ENCODE measurements at places on chromosomes 16 and 17. TPM values are rescaled to one million over a fixed set of nuclear protein-coding genes. Genes with fewer than 3 reads are reported as not detected.

DNA sequence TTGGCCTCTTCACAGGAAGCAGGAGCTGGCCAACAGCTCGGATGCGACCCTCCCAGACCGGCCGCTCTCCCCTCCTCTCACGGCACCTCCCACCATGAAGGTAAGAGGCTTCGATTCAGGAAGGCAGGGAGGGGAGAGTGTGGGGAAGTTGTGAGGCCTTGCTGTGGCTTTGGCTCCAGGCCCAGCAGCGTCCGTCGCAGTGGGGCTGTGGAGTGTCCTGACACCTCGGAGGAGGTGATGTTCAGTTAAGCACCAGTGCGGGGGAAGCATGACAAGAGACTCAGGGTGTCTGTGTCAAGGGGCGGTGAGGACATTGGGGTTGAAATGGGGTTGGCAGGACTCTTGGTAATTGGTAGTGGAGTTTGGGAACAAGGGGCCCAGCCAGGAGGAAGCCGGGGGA lies 109.0 kb downstream of the RAP1GAP2 start:
- no peak for DNase-seq
- H3K36me3 ChIP-seq: no peaks in the 10 kb centered on the region

DNA sequence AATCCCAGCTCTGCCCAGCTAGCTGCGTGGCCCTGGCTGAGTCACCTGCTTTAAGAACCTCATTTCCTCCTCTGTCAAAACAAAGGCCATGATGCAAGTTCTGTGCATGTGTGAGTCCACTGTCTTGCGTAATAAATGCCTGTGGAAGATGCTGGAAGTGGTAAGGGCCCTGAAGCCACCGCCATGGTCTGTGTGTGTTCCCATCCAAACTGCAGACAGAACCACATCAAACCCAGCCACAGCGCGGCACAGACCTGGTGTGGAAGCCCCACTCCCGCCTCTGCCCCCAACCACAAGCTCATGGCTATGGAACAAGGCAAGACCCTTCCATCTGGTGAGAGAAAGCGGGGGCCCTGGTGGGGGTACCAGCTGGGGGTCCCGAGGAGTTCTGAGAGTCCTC lies 26.0 kb downstream of the NECAB2 start:
- no peak overlapping the region for H3K4me3 ChIP-seq
- H3K36me3 ChIP-seq: no peaks in the 10 kb centered on the region
- H3K4me1 ChIP-seq: peaks cover 27% of the 10 kb centered on the region
- no peak for DNase-seq
- H3K27ac ChIP-seq: no peak overlapping the region

DNA sequence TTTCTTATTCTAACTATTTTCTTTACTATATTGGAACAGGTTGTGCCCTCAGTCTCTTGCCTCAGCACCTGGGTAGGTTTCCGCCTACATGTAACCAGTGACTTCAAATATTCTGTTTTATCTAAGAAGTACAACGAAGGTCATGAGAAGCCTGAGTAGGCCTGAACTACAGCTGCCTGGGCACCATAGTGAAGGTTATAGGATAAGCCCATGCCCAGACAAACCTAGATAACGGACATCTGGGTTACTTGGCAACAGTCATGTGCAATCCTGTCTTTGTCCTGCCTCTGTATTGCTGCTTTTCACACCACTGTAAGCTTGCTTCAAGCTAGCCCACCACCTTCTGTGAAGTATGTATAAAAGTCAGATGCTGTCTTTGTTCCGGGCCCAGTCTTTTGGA lies 25.4 kb upstream of the ARL4D start:
- no peaks in the 10 kb centered on the region for H3K36me3 ChIP-seq
- DNase-seq: no peak
- H3K4me3 ChIP-seq: no peak overlapping the region
- H3K4me1 ChIP-seq: peaks cover 20% of the 10 kb centered on the region
- H3K27me3 ChIP-seq: no peaks in the 10 kb centered on the region

DNA sequence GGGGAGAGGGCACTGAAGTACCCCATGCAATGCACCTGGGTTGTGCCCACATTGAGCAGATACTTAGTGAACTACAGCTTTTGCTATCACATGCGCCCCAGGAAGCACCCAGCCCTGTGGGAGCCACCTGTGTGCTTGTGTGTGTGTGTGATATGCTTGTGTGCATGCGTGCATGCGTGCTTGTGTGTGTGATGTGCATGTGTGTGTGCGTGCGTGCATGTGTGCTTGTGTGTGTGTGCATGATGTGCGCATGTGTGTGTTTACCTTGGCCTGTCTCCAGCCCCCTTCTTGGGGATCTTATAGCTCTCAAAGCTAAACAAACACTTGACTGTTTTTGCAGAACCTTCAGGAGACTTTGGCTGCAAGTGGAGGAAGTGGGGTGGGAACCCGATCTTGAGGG lies 841 bp downstream of the C16orf89 start:
- no peak overlapping the region for H3K4me3 ChIP-seq
- no peaks in the 10 kb centered on the region for H3K36me3 ChIP-seq
- H3K27ac ChIP-seq: no peak overlapping the region
- H3K27me3 ChIP-seq: peaks cover 39% of the 10 kb centered on the region
- no peak for DNase-seq

DNA sequence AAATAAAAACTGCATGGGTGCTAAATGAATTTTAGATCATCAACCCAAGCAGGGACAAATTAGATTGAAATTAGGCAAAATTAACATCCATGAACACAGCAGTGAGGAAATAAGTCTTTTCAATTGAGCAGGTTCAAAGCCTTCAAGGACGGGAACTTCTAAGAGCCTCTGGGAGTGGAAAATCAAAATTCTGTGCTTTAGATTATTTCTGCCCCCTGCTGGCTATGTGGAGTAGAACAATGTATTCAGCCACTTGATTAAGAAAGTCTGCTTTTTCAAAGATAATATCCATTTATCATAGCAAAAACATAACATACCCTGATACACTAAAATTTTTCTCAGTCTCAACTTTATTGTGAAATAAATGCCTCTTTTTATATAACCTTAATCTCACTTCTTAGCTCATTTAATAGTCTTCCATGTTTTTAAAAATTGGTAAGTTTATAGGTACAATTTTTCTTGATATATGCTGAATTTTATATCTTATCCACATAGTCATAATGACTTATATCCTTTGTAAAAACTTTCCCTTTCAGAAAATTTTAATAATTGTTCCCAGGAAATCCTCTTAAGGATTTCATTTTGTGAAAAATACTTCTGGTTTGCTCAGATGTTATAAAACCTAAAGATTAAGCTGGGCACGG lies 28.1 kb upstream of the NOL11 start:
- peak; percentile 39 for DNase-seq
- H3K27ac ChIP-seq: no peak overlapping the region
- H3K4me3 ChIP-seq: no peak overlapping the region
- no peaks in the 10 kb centered on the region for H3K27me3 ChIP-seq

DNA sequence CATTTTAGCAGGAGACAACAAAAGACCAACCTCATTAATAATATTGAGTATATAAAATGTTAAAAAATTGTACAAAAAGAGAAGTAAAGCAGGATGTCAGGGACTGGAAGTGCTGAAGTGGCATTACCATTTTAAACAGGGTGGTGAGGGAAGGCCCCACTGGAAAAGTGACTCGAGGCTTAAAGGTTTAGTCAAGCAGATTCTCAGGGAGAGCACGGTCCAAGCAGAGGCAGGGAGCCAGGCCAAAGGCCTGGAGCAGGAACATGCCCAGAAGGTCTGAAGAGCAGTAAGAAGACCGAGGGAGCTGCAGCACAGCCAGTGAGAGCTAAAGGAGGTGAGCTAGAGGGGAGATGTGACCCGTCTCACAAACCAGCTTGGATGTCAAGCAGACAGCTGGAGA lies 7.6 kb downstream of the XPO6 start:
- no peaks in the 10 kb centered on the region for H3K27me3 ChIP-seq
- DNase-seq: no peak
- no peaks in the 10 kb centered on the region for H3K4me1 ChIP-seq
- no peak overlapping the region for H3K27ac ChIP-seq
- H3K4me3 ChIP-seq: no peak overlapping the region

GRCh38 chr17:44865931-44866330 lies 18.2 kb downstream of the HIGD1B start:
- H3K36me3 ChIP-seq: peaks cover 33% of the 10 kb centered on the region
- no peaks in the 10 kb centered on the region for H3K4me1 ChIP-seq
- H3K4me3 ChIP-seq: no peak overlapping the region
- H3K27me3 ChIP-seq: no peaks in the 10 kb centered on the region
- no peak overlapping the region for H3K27ac ChIP-seq
- DNase-seq: no peak

GRCh38 chr16:70480127-70481105 lies 26.0 kb downstream of the FCSK start:
- peaks cover 11% of the 10 kb centered on the region for H3K36me3 ChIP-seq
- DNase-seq: no peak
- H3K27ac ChIP-seq: no peak overlapping the region
- H3K27me3 ChIP-seq: no peaks in the 10 kb centered on the region
- H3K4me3 ChIP-seq: no peak overlapping the region

DNA sequence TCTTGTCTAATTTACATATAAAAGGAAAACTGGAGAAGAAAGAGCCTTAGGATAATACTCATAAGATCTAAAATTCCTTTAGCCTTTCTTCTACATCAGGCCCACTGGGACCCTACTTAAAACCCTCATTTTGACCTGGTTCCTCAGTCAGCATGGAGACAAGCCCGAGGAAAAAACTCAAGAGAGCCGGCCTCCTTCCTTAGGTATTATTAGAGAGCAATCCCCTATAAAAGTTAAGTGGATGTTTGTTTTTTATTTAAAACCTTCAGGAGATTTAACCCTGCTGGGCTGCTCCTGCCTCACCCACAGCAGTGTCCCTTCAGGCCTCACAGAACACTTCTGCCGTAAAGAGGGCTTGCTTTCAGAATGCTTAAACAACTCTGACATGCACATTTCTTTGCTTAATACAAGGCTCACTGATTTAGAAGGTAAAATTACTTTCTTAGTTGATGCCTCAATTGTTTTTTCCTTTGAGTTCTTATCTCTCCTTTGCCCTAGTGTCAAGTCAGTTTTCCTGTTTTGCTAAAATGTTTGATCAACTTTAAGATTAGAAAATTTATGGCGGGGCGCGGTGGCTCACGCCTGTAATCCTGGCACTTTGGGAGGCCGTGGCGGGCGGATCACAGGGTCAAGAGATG lies 145.6 kb upstream of the TBX2 start:
- H3K36me3 ChIP-seq: no peaks in the 10 kb centered on the region
- no peak for DNase-seq
- H3K4me1 ChIP-seq: peaks cover 66% of the 10 kb centered on the region
- peak overlapping the region; percentile 93 for H3K27ac ChIP-seq
- H3K27me3 ChIP-seq: no peaks in the 10 kb centered on the region

- no peak overlapping the region for H3K4me3 ChIP-seq
- DNase-seq: no peak
- no peaks in the 10 kb centered on the region for H3K27me3 ChIP-seq
- H3K27ac ChIP-seq: no peak overlapping the region
- peaks cover 10% of the 10 kb centered on the region for H3K36me3 ChIP-seq
These were observed 132.0 kb downstream of the NLK start for GRCh38 chr17:28174352-28175046.

Gene CACNG5
- not detected for total RNA-seq

Gene TMEM88
- 15.4 TPM for total RNA-seq

Gene RASL10B
- total RNA-seq: 20.5 TPM

Gene PIP4K2B
- 81.1 TPM for total RNA-seq

Measured in mesothelial cell of epicardium (in vitro differentiated cells).